NCI-H446 (cell line): ENCODE measurements at places on chromosomes 16 and 17.

DNA sequence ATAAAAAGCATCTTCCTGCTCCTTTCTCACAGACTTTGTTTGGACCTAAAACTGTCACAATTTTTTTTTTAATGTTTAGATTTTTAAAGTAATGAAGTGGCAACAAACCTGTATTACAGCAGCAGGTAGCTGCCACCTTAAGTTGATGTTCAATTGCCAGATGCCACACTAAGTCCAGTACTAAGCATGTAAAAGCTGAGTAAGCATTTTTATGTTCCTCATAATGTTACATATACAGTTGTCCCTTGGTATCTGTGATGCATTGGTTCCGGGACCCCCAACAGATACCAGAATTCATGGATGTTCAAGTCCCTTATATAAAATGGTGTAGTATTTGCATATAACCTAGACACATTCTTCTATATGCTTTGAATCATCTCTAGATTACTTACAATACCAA, 45.1 kb downstream of the TNRC6A start:
- no peak for DNase-seq

DNA sequence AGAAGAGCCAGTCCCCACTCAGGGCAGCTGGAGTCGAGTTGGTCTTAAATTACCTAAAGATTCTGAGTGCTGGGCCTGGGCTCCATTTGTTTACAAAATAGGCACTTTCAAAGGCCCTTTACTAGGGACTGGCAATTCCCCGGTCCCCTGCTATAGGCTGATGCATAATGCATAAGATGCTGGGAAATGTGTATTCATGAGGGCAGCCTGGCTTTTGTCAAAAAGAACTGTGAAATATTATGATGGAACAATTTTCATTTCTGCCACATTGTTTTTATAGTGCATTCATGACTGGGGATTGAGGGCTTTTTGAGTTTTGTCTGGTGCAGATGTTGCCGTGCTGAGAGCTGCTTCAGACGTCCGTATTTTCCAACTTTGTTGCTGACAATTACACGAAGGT, 617.0 kb upstream of the CDH5 start:
- no peak for DNase-seq

DNA sequence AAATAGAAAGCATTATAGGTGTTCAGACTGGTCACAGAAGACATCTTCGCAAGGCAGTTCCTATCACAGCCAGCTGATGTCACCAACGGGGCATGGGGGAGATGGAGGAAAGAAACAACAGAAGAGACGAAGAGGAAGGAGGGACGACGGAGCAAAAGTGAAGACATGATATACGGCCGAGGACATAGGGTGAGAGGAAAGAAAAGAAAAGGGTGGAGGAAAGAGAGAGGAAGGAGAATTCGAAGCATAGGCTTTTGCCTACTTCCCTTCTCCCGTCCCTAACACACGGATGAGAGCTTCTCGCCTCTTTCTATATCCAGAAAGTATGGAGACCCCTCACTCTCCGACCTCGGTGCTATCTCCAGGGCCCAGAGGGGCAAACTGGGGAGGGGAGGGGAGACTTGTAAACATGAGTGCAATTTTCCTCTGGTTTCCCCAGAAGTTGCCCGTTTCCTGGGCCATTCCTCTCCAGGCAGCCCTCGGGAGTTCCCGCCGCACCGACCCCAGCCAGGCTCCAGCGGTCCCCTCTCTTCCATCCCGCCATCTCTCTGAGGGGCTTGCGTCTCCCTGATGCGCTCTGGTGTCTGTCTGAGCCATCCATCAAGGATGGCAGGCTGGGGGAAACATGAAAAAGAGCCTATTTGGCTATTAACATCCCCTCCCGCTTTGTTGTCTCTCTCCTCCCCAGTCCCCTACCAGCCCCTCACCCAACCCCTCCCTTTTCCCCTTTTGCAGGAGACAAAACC, 26.0 kb downstream of the COPZ2 start:
- DNase-seq, result no peak

- no peak for DNase-seq
Observed at GRCh38 chr17:13740686-13741085, 139.0 kb upstream of the HS3ST3A1 start.

DNA sequence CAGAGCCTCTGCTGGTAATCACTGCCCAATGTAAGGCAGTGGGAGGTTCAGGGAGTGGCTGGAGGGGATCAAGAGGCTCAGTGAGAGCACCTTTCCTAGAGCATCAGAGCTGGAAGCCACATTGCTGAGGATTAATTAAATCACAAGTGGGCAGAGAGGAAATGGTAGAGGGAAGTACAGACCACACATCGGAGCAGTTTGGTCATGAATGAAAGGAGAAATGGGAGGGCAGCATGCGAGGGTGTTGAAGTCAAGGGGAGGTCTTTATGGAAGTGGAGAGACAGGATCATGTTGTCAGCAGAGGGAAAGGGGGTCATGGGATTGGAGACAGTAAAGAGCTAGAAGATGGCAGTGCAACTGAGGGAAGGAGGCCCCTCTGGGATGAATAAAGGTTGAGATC, 2.3 kb downstream of the CCL17 start:
- DNase-seq, result no peak

DNA sequence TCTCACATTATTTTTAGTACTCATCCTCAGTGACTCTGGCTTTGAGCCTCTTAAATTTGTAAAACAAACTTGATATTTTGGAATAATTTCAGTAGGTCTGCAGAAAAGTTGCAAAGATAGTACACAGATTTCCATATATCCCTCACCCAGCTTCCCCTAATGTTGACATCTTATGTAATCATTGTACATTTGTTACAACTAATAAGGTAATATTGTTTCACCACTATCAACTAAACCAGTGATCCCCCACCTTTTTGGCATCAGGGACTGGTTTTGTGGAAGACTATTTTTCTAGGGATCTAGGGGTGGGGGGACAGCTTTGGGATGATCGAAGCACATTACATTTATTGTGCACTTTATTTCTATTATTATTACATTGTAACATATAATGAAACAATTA, 391.2 kb downstream of the CA10 start:
- no peak for DNase-seq

GRCh38 chr16:79098907-79099306, 501.6 kb downstream of the MAF start:
- DNase-seq, result no peak

GRCh38 chr16:57380671-57381462, 8.6 kb downstream of the CX3CL1 start:
- no peak for DNase-seq

GRCh38 chr16:12811441-12812383, 8.0 kb upstream of the CPPED1 start:
- DNase-seq, result no peak

DNA sequence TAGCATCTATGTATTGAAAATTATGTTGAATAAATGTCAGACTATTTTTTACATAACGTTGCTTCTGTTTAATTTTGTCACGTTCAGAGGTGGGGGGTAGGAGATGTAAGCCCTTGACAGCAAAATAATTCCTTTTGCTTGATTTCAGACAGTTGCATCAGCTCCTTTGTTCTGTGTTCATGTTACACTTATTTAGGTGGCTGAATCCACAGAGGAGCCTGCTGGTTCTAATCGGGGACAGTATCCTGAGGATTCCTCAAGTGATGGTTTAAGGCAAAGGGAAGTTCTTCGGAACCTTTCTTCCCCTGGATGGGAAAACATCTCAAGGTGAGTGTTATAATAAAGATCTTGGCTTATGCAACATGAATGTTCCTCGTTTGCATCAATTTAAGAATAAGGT, 4.5 kb downstream of the HERPUD1 start:
- DNase-seq, result no peak

- no peak for DNase-seq
Observed at GRCh38 chr17:79806863-79807720, 10.2 kb upstream of the CBX8 start.

DNA sequence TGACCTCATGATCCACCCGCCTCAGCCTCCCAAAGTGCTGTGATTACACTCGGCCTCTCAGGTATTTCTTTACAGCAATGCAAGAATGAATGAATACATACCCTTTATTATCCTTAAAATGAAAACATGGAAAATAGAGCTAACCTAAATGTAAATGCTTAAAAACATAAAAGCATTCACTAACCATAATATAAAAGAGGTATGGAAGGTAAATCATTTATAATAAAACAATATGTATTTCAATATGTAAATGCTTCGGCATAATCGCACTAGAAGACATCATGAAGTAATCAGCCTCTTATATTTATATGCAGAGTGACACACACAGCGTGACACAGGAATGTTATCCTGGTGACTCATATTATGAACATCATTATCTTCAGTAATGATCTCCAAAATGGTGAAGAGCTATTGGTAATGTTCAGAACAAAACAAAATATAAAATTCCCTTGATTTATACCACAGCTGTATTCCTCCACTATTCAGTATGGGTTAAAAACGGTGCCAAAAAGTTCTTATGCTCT, 53.9 kb downstream of the AIPL1 start:
- DNase-seq, result no peak

DNA sequence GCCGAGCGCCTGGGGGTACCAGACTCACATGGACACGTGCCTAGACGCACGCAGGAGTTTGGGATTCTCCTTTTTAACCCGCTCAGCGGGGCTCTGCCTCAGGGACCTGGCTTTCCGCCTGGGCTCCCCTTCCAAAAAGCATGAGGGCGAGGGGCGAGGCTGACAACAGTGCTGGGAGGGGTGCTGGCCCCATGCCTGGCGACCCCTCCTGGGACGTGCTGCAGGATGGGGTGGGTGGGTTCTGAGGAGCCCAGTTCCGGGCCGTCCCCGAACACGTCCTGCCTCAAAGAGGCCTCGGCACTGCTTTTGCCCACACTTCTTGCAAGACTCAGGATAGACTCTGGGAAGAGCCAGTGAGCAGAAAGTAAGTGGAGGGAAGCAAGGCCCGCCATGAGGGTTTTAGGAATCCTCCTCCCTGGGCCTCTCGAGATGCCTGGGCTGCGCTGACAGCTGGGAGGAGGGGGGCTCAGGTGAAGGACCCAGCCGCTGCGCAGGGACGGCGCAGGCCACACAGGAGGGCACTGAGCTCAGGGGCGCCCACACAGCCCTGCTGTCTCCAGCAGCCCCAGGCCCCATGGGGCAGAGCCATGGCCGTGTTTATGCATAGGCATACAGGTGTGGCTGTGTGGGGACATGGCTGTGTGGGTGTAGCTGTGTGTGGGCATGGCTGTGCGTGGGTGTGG, 15.4 kb upstream of the PABPN1L start:
- DNase-seq, result no peak

DNA sequence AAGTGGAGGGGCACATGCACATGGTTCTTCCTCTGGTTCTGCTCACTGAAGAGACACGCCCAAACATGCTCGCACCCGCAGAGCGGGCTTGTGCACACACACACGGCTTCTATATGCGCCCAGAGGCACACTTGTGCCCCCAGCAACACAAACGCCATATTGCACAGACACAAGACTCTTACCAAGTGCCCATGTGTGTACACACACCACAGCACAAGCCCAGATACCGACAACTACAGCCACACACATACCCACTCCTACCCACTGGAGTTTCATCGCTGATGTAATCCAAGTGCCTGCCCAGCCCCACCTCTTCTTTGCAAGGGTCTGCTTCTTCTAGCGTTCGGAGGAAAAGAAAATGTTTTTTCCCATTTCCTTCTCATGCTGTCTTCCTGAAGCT, 6.5 kb upstream of the PRR29 start:
- DNase-seq, result no peak

GRCh38 chr17:48440669-48441068, 10.7 kb upstream of the SKAP1 start:
- no peak for DNase-seq

DNA sequence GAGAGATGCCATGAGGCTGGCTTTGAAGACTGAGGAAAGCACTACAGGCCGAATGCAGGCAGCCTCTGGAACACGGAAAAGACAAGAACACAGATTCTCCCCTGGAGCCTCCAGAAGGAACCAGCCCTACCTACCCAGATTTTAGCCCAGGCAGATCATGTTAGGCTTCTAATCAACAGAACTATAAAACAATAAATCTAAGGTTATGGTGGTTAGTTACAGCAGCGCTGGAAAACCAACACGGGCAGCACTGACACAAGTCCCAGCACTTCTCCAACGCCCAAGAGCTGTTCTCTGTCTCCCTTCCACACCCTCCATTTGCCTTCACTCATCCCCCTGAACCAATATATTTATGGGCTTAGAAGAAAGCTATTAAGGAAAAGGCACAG, 7.5 kb downstream of the ANKRD11 start:
- no peak for DNase-seq

GRCh38 chr16:2499890-2500429, 13.8 kb upstream of the ATP6V0C start:
- DNase-seq, result no peak

GRCh38 chr16:69909760-69910159, 41.4 kb upstream of the CLEC18A start:
- no peak for DNase-seq

GRCh38 chr16:68468842-68469241, 20.5 kb upstream of the SMPD3 start:
- no peak for DNase-seq

DNA sequence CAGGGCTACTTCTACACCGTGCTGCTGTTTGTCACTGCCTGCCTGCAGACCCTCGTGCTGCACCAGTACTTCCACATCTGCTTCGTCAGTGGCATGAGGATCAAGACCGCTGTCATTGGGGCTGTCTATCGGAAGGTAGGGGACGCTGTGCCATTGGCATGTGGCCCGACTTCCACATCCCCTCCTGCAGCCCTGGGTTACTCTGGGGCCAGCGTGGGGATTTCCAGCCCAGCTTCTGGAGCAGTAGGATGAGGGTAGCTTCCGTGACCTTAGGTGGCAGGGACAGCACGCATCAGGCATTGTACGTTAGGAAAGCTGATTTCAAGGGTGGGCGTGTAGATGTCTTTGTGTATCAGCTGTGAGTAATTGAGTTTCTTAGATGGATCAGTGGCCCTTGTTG, 96.5 kb downstream of the ABCC1 start:
- no peak for DNase-seq

GRCh38 chr17:32490101-32490482, 3.3 kb downstream of the CDK5R1 start:
- peak; percentile 50 for DNase-seq

DNA sequence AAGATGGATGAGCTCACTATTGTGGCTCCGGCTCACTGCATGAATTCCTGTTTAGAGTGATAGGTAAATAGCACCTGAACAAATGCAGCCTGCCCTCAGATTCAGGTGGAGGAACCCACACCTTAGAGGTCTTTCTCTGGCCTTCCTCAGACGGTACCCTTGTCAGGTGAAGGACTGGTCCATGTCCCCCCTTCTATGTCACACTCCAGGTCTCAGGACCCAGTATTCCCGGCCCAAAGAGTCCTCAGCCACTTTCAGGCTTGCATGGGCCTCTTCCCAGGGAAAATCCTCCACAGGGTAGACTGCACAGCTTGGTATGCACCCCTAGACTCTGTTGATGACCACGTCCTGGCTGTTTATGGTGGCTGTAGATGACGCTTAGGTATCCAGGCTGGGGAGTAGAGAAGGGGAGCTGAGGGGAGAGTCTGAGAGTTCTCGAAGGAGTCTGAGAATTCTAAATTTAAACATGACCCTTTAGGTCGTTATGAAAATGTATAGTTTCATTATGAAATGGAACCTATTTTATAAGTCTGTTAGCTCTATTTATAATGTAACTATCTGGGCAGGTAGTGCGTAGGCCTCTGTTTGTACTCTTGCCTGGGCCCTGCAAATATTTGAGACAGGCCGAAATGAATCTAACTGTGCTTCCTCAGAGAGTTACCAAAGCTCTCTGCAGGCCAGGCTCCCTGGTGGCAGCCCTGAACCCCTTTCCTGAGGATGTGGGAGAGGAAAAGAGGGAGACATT, 32.5 kb upstream of the CCR7 start:
- DNase-seq, result no peak

- DNase-seq, result no peak
Observed at GRCh38 chr17:32451879-32452278, 7.6 kb downstream of the PSMD11 start.
